ENCODE measurements at places on chromosomes 7 and 10.

GRCh38 chr7:105578496-105578895 is 2.8 kb downstream of the EFCAB10 start:
- DNase-seq, result no peak

DNA sequence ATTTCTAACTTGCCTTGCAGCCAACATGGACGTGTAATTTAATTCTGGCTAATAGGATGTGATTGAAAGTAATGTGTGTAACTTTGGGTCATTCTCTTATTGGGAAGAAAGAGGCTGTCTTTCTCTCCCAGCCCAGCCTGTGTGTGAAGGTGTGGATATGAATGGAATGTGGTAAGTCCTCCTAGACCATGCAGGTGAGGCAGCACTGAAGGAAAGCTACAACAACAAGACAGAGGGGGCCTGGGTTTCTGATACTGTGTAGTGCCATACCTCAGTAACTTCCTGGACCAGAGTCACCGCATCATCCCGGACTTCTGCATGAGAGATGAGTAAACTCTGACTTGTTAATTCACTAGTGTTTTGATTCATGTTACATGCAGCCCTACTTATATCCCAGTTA is 237.0 kb downstream of the EXOC4 start:
- no peak for DNase-seq

DNA sequence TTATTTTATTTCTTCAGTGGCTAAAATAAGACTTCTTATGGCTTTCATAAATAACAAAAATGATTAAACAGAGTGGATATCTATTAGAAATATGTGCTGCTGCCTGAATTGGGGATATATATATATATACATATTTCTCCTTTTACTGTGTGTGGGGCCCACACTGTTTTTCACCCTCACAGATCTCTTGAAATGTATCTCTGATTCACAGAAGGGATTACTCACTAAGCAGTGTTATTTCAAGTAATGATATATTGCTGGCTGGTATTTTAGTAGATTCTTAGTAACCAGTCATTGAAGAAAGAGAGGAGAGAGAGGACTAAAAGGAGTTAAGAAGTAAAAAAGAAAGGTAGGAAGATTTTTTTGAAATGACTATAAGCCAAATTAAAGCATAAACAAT is 308.6 kb upstream of the NRP1 start:
- DNase-seq, result peak; percentile 47

DNA sequence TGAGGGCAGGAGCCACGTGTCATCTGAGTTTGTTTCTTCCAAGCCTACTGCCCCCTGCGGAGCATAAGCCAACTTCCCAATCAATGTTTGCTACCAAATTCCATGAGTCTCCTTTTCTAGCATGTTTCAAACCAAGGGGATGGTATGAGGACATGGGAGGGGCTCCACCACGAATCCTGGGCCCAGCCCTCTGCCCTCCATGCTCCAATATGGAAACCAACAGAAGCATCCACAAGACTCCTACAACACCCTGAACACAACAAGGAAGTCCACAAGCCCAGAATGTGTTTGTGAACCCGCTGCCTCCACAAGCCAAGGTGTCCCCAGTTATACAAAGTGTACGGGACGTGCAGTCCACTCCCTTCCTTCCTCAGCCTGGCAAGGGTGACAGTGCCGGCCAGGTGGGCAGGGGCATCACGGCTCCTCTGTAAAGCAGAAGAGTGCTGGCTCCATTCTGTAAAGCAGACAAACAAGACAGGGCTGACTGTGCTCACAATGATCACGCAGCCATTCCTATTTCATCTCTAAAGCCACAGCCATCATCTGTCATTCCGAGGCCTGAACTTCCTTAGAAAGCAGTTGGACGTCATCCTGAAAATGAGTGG is 466.1 kb downstream of the PTPRN2 start:
- no peak for DNase-seq

DNA sequence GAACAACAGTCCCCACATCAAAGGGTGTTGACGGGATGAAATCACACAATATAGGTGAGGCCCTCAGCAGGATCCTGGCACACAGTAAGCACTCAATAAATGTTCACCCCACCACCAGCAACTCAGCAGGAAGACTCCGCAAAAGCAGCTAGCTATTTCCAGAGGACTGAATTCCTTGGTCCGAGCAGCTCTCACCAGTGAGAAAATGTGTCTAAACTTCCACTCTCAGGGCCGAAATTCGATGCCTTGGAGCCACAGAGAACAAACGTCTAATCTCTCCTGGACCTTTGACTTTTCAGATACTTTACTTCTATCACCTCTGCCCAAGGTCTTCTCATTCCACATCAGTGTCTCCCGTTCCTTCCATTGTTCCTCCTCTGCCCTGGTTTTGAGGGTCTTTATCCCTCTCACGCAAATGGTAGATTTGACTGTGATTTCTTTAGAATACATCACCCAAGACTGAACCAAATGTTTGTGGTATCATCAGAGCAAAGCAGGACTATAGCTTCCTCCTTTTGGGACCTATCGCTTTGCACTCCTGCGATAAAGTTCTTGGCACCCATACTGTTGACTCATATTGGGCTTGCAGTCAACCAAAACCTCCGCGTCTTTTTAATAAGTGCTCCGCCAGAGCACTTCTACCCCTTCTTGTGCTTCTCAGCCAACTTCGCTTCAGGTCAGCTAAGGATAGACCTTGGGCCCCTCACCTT is 903 bp upstream of the NT5C2 start:
- peak; percentile 83 for DNase-seq

DNA sequence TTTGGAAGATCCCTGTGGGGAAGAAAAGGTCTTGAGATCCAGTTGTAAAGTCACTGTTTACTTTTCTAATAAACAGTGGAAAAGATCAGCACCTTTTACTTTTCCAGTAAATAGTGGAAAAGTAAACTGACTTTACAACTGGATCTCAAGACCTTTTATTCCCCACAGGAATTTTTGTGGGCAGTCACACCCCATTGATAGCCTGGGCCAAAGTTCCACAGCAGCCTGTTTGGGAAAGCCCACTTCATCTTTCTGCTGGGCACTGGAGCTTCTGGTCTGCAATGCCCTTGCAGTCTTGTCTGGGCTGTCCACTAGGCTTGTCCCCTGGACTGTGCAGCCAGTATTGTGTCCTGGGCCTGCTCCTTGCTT is 50.2 kb downstream of the ADCY1 start:
- DNase-seq, result no peak

DNA sequence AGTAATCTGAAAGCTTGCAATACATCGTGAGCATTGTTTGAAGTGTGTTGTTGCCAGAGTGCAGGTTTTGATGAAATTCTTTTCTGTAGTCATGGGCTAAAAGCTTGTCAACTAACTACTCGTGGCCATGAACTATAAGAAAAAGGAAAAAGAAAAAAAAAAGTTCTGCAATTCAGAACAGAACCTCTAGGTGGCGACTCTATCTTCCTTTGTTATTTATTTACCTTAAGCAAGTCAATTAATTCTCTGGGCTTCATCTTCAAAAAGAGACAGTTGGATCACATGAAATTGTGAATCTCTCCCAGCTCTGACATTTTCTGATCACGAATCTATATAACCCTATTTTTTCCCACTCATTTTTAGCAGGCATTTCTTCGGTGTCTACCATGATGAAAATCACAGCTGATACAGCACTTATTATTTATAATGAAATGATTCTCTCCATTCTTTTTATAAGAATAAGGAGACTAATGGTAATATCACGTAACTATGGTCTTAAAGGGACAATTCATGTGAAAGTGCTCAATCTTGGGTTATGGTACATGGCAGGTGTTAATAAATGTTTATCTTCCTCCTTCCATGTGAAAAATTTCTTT is 18.8 kb downstream of the TMEM196 start:
- peak; percentile 68 for DNase-seq

DNA sequence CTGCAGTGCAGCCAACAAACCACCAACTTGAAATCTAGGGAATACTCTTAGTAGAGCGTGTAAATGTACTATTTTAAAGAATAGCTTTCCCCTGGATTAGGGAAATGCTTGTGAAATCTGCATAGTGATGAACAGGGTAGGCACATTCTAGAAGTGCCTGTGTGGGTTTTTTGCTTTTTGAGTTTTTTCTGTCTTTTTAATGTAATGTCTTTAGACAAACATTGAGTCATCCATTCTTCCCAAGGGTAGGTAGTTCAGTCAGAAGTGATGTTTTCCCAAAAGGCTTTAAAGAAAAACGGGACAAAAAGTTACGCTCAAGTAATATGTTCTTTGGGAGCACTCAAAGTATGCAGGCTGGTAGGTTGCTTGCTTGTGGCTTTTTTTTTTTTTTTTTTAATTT is 130.0 kb downstream of the AUTS2 start:
- peak; percentile 14 for DNase-seq

- peak; percentile 17 for DNase-seq
These were observed 134.7 kb upstream of the FAM20C start for GRCh38 chr7:57482-58255.

DNA sequence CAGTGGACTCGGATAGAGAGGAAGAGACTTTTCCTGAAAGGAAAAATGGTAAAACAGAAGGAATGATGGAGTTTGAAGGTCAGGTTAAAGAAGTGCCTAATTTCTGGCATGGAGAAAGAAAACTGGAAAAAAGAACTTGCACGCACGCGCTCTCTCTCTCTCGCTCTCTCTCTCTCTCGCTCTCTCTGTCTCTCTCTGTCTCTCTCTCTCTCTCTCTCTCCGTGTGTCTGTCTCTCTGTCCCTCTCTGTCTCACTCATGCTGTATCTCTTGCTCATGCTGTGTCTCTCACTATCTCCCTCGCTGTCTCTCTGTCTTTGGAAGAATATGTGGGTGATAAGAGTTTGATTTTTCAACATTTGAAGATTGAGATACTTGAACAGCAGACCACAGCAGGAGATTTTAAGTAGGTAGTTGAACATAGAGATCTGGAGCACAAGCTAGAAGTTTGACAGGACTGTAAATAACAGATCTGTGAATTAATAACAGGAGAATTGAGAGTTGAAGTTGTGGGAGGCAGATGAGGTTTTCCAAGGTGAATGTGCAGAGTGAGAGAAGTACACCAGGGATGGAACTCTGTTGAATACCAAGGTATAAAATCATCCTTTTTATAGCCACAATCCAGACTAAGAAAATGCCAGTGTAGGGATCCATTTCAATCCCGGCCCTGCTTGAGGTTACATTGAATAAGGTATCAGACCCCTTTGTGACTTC is 33.1 kb downstream of the ADD3 start:
- no peak for DNase-seq

- DNase-seq, result no peak
These were observed 36.2 kb downstream of the PDE1C start for GRCh38 chr7:32034052-32034451.

- no peak for DNase-seq
These were observed 712 bp upstream of the CPVL start for GRCh38 chr7:29146888-29147609.

DNA sequence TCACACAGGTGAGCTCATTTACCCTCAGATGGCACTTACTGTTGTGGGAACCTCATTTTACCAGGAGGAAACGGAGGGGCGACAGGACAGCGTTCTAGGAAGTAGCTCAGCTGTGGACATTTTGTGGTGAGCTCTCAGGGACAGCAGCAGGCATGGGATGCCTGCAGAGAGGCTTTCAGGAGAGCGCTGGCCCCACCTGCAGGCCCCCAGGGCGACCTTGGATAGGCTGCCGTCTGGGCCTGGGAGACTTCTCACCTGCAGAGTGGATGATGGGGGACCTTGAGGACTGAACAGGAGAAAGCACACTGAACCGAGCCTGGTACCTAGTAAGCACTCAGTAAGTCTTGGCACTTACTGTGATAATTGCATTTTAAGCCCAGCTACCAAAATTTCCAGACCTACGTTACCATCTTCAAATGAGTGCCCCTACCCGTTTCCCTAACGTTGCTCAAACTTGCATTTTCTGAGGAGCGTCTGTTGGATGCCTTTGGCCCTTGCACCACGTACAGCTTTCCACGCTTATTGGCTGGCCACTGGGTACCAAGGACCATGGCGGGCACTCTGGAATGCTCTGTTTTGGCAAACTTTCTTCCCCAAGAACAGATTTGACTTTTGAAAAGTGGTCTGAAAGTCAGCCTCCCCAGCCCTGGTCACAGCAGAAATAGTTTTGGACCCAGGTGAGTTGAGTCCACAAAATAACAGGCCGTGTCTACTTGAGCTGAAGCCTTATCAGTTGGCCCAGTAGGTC is 223.4 kb downstream of the EBF3 start:
- DNase-seq, result no peak

GRCh38 chr10:43318456-43318855 is 51.6 kb upstream of the RASGEF1A start:
- no peak for DNase-seq

DNA sequence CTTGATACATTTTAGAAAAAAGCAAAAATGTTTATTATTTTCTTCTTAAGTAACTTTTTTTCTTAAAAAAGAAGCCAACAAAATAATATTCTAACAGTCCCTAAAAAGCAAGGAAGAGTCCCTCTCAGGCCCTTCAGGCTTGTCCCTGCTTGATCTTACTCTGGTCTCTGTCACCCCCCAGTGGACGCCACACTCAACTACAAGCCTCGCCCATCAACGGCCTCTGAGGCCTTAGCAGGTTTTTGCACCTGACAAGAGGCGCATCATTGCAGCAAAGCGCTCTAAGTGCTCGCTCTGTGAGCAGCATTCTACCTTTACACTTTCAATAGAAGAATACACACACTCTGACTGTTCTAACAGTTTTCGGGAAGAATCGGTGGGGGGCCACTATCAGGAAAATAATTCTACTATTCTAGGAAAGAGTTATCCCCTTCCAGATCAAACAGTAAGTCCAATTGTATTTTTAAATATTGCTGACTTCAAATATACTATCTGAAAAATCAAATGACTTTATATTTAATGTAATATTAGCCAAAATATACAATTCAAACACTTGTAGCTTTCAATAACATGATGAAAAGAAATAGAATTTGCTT is 139.2 kb downstream of the USP6NL start:
- peak; percentile 65 for DNase-seq

DNA sequence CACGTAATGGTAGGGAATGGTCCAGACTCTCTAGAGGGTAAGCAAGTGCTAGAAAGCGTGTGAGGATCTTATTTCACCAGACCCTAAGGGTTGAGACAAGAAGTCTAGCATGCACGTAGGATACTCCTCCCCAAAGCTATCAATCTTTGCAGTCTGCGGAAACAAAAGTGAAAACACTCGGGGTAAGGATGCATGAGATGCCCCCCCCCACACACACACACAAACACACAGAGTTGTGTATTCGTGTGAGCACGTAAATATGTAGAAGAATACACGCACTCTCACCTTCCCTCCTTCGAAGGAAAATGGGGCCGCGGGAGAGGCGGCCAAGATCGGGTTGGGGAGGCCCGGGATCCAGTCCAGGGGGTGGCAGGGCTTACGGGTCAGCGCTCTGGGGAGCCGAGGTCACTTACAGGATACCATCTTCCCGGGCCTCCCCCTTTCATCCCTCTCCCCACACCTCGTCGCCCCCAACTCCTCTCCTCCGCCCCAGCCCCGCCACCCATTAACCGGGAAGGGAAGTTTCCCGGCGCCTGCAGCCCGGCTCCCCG is 455 bp downstream of the CUL2 start:
- DNase-seq, result peak; percentile 29

DNA sequence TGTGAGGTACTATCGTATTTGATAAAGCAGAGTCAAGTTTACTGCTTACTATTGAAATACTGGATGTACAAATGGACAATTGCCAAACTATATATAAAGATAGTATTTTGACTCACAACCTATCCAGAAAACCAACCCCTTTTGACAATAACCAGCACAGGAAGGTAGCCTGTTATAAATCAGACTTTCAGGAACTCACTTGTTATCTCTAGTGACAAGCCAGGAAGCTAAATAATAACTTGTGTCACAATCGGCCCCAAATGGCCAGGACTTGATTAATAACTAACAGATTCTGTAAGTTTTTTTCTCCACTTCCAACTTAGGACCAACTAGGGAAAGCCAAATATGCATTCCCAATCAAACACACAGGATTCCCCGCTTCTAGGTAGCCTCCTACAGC is 38.8 kb upstream of the SLC35G1 start:
- peak; percentile 6 for DNase-seq

Data from fibroblast of pulmonary artery (primary cell).